Activated T-cell treated with anti-CD3 and anti-CD28 coated beads, Interleukin-2, amount 50 U/mL, for 72 hours (primary cell): ENCODE measurements at places on chromosomes 6 and 20. TPM values are rescaled to one million over a fixed set of nuclear protein-coding genes. Genes with fewer than 3 reads are reported as not detected.

SEMG1 gene
- not detected for total RNA-seq

TBX18 gene
- total RNA-seq, result not detected

PDE7B gene
- total RNA-seq, result 1.00 TPM

MAP7 gene
- total RNA-seq, result 1.3 TPM

TUBB2B gene
- 0.35 TPM for total RNA-seq

GRCh38 chr6:6635869-6636268 is 47.3 kb downstream of the LY86 start:
- no peaks in the 10 kb centered on the region for H3K36me3 ChIP-seq
- H3K27me3 ChIP-seq, result no peaks in the 10 kb centered on the region
- no peak overlapping the region for H3K27ac ChIP-seq
- peaks cover 30% of the 10 kb centered on the region for H3K4me1 ChIP-seq
- H3K4me3 ChIP-seq, result no peak overlapping the region
- no peak for DNase-seq

- H3K36me3 ChIP-seq, result no peaks in the 10 kb centered on the region
- no peak for DNase-seq
- H3K4me3 ChIP-seq, result no peak overlapping the region
- no peaks in the 10 kb centered on the region for H3K27me3 ChIP-seq
- no peak overlapping the region for H3K27ac ChIP-seq
Measured at GRCh38 chr20:11738852-11739251, 178.8 kb upstream of the BTBD3 start.

- H3K4me3 ChIP-seq, result no peak overlapping the region
- no peaks in the 10 kb centered on the region for H3K27me3 ChIP-seq
- no peaks in the 10 kb centered on the region for H3K36me3 ChIP-seq
- DNase-seq, result no peak
- no peak overlapping the region for H3K27ac ChIP-seq
- H3K4me1 ChIP-seq, result peaks cover 20% of the 10 kb centered on the region
Measured at GRCh38 chr6:143531720-143532499, 20.4 kb upstream of the FUCA2 start.

- peak overlapping the region; percentile 13 for H3K27ac ChIP-seq
- H3K4me1 ChIP-seq, result peaks cover 39% of the 10 kb centered on the region
- no peak for DNase-seq
- no peaks in the 10 kb centered on the region for H3K36me3 ChIP-seq
Measured at GRCh38 chr6:159008656-159009288, 8.8 kb upstream of the RSPH3 start.

DNA sequence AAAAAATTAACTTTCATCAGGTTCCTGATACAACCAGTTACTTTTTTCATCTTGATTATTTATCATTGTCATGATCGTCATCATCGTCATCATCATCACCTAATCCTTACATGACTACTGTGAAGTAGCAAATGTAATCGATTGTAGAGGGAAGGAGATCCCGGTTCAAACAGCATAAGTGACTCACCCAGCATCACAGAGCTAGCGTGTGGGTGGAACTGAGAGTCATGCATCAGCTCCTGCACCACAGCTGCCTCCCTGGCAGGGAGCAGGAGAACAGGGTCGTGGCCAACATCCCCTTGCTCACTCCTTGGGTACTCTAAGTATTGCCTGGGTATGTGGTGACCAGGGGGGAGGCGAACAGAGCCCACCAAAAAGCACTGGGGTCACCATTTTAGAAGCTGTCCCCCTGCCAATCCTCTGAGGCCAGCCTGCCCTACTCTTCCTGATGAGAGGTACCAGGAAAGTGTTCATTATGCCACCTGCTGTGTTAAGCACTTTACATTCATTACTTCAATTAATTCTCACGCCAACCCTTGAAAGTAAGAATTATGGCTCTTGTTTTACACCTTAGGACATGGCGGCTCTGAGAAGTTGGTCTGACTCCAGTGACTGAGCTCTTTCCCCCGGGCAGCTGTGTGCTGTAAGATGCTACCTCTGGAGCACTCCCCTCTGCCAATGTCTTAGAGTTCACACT is 425.2 kb downstream of the CD83 start:
- peak; percentile 80 for DNase-seq
- H3K4me1 ChIP-seq, result peaks cover 41% of the 10 kb centered on the region
- H3K4me3 ChIP-seq, result peak overlapping the region; percentile 73

DNA sequence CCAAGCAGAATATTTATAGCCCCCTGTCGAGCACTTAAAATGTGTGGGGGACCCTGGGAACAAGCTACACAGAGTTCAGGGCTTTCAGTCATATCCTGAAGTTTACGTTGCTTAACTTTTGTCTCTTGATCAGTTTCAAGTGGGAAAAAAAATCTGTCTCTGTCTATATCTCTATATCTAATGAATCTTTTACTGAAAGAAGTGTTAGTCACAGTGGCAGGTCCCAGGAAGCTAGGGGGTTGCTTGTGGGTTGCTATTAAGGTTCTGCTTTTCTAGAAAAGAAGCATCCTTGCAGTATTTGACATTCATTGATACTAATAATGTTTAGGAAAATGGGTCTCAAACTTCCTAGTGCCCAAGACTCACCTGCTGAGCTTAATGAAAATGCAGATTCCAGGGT is 76.7 kb upstream of the CLDN20 start:
- H3K27me3 ChIP-seq, result no peaks in the 10 kb centered on the region
- DNase-seq, result peak; percentile 18
- no peaks in the 10 kb centered on the region for H3K36me3 ChIP-seq
- peaks cover 55% of the 10 kb centered on the region for H3K4me1 ChIP-seq
- H3K27ac ChIP-seq, result peak overlapping the region; percentile 54
- peak overlapping the region; percentile 46 for H3K4me3 ChIP-seq

DNA sequence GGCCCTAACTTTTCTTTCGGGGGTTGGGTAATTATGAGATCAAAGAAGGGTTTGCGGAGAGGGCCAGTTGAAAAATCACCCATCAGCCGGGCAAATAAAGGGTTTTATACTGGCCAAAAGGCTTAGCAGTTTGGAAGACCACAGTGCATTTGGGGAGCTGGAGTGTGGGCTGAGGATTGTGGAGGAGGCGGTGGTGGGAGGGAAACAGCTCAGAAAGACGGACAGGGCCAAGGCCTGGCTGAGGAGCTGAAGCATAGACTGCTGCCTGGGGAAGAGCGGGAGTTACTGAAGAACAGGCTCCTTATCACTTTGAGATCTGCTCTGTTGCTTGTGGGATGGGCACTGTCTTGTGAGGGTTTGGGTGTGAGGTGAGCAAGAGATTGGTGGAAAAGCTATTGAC is 144.2 kb downstream of the CARMIL1 start:
- no peaks in the 10 kb centered on the region for H3K4me1 ChIP-seq
- no peaks in the 10 kb centered on the region for H3K27me3 ChIP-seq
- peaks cover 6% of the 10 kb centered on the region for H3K36me3 ChIP-seq
- H3K27ac ChIP-seq, result no peak overlapping the region
- DNase-seq, result no peak

DNA sequence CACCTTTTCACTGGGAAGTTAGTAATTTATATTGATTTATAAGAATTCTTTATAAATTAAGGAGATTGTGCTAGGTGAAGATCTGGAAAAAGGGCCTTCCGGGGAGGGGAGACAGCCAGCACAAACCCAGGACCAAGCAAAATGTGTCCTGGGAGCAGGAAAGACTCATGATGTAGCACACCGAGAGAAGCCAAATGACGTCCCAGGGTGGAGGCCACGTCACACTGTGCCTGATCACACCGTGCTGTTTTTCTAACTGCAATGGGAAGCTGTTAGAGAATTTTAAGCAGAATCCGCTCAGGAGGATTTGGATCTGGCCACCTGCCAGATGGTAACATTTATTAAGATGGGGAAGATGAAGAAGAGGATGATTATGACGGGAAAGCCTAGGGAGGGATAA is 72.7 kb upstream of the AKAP12 start:
- H3K4me1 ChIP-seq, result no peaks in the 10 kb centered on the region
- DNase-seq, result no peak
- peaks cover 12% of the 10 kb centered on the region for H3K27me3 ChIP-seq
- no peak overlapping the region for H3K27ac ChIP-seq
- no peaks in the 10 kb centered on the region for H3K36me3 ChIP-seq
- H3K4me3 ChIP-seq, result no peak overlapping the region

GRCh38 chr6:83707829-83708545 is 914 bp downstream of the SNAP91 start:
- peaks cover 4% of the 10 kb centered on the region for H3K4me1 ChIP-seq
- H3K27me3 ChIP-seq, result peaks cover 38% of the 10 kb centered on the region
- H3K27ac ChIP-seq, result no peak overlapping the region

DNA sequence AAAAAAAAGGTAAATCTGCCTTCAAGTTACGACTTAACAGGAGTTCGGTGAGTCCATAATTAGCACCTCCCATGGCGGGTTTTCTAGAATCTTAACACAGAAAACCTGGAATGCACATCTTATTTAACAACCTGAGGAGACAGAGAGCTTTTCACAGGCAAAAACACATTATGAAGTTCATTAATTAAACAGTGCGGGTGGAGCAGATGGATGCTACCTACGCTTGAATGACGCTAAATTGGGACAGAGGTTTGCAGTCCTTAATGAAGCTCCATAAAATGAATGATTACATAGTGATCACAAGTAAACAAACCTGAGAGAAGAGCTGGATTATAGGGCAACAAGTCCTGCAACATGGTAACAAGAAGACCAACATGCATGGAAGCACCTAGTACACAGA is 81.0 kb downstream of the INSM1 start:
- no peaks in the 10 kb centered on the region for H3K27me3 ChIP-seq
- no peak overlapping the region for H3K4me3 ChIP-seq
- peaks cover 31% of the 10 kb centered on the region for H3K4me1 ChIP-seq
- no peak for DNase-seq
- H3K27ac ChIP-seq, result no peak overlapping the region

DNA sequence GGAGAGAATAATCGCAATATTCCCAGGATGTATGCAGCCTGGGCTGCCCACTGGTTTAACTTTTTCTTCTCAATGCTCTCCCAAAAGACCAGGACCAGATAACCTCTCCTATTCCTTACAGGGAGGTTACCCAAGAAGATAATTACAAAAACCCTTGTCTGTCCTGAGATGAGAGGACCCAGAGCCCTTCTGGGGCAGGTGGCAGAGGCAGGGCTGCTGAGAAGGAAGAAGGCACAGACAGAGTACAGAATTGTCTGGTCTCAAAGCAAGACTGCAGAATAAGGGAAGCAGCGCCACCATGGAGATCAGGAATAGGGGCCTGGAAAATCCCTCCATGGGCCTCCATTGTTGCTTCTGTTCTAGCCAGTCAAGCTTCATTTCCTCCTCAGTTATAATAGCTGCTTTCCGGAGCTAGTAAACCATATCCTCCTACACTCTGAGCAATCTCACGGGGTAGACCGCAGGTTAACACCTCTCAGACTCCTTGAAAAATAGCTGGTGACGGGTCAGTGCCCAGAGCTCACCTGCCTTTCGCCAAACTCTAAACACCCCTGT is 463 bp upstream of the HLA-DMB start:
- peak overlapping the region; percentile 92 for H3K27ac ChIP-seq
- H3K4me3 ChIP-seq, result peak overlapping the region; percentile 84
- DNase-seq, result peak; percentile 62
- peaks cover 61% of the 10 kb centered on the region for H3K4me1 ChIP-seq
